Fibroblast of skin of left quadriceps (primary cell): ENCODE measurements at places on chromosomes 4 and X.

DNA sequence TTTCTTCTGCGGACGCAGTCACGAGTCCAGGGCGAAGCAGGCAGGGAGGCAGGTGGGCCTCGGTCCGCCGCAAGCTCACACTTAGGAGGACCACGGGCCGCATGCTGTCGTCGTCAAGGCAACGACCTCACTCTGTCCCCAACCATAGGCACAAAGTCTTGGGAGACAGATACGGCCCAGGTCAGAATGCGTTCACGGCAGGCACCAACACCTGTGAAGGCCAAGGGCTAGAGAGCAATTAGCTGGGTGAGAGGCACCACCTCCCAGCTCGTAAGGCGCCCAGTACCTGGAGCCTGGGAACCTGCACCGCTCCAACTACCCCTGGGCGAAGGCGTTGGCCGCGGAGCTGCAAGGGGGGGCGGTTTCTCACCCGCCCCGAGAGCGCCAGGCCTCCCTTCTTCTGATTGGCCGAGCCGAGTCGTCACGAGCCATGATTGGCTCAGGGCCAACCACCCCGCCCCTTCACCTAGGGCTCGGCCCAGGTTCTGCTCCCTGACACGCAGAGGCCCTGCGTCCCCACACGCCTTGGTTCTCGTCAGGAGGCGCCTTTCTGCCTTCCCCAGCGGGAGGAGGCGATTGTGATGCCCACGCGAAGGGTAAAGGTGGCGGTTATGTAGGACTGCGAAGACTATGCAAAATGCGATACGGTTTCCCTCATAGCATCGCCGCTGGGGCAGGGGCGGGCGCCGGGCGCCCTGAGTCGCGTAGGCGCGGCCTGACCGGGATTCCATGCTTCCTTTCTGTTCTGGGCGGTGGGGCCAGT, at the start of gene CDKL2:
Gene CDKL2, minus strand, starts transcription at position 355 of the 763 bp plus-strand sequence. CDS start 4,540 bp downstream, outside the sequence.
- peak; percentile 34 for DNase-seq

- no peak for DNase-seq
Observed at GRCh38 chr4:124868495-124868894, 156.0 kb upstream of the ANKRD50 start.

GRCh38 chrX:150805736-150806135, 92.7 kb downstream of the CD99L2 start:
- no peak for DNase-seq

DNA sequence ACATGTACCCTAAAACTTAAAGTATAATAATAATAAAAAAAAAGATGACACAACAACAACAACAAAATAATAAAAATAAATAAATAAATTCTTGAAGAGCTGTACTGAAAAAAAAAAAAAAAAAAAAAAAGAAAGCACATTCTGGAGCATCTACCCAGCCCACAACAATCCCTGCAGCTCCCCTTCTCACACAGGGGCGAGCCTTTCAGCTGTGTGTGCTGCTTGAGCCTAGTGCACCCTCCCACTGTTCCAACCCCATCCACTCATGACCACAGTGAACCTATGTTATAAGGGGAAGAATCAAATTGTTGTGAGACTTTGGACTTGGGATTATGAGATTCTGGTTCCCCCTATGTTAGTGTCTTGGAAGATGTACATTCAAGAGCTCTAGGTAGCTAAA, 161.5 kb upstream of the JADE1 start:
- no peak for DNase-seq

GRCh38 chr4:127623797-127624083, 9.0 kb upstream of the INTU start:
- no peak for DNase-seq

DNA sequence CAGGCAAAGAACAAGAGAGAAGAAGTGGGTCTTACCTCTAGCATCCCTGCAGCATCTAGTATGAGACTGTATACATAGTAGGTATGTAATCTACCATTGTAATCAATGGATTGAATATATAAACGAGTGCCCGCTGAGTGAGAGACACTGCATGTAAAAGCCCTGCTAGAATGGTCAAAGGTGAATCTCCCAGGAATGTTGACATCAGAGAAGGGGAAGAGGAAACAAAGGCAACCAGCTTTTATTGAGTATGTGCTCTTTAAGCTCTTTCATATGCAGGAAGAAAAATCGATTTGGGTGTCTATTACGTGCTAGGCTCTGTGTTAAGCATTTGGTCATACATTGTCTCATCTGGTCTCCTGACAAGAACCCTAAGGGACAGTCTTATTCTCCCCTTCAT, 91.9 kb upstream of the KLHL13 start:
- DNase-seq = no peak

- DNase-seq = peak; percentile 25
Observed at GRCh38 chr4:153634738-153635353, 49.2 kb upstream of the TLR2 start.

- peak; percentile 97 for DNase-seq
Observed at GRCh38 chr4:137510557-137511265, 21.6 kb downstream of the PCDH18 start.

DNA sequence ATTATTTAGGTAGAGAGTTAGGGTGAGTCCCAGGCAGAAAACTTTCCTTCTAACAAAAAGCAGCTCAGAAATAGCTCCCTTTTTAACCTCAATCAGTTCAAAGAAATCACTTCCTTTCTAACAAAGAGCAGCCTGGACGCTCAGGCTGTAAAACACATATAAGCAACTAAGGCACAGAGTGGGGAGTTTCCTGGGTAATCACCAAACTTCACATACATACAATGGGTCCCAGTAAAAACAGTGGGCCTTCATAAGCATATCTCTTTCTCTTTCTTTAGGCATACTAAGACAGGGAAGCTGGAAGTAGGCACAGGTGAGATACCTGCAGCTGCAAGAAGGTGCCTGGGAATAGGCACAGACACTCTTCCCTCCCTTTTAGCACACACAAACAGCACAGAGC, 4.9 kb upstream of the NAF1 start:
- DNase-seq = no peak

DNA sequence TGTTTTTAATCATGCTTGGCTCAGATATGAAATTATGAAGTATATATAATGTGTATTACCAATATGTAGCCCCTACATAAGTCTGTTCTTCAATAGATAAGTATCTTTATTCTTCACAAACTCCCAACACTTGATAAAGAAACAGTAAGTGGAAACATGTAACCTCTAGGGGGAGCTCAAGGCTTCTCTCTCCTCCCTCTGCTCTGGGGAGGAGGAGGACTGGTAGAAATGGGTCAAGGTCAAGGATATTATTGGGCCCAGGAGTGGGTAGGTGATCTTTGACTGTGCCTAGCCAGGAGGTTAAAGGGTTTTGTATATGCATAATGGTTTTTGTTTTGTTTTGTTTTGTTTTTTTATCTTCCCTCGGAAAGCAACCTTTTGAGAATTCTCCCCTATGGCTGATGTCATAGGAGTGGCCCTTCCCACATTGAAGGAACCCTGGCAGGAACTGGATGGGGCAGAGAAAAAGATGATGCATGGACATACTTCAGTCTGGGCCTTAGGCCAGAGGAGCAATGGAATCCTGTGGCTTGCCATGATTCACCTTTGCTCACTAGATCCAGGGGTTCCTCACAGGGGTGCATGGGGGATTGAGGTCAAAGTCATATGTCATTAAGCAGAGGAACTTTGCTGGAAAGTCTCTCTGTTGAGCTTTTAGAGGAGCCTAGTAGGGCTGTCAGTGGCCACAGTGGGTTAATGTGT, 460.3 kb downstream of the MID1IP1 start:
- peak; percentile 40 for DNase-seq

DNA sequence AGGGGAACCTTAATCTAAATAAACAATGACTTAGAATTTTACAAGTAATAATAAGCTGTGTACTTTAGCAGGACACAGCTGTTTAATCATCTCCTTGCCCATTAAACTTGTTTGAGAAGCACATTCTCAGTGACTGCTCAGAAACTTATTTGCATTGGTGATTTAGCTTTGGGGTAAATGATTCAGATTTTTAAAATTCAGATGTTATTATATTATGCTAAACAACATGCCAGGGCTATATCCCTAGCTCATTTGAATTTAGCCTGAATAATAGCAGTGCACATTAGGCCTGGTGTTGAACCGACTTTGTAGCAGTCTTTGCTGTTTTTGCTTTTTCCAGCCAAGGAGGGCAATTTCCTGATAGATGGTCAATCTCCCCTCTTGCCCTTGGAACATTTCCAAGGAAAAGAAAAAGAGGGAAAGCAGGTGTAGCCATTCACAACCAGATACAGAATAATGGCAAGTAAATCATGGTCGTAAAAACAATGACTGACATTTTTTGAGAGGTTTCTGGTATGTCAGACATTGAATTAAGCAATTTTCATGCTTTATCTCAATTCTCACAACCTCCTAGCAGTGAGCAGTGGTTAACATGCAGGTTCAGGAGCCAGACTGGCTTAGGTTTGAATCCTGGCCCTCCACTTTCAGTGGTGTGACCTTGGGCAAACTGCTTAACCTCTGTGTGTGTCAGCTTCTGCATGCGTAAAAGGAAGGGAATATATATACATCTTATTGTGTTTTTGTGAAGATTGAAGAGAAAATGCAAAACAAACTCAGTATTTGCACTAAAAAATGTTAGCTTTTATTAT, 16.8 kb downstream of the ARHGEF38 start:
- no peak for DNase-seq

DNA sequence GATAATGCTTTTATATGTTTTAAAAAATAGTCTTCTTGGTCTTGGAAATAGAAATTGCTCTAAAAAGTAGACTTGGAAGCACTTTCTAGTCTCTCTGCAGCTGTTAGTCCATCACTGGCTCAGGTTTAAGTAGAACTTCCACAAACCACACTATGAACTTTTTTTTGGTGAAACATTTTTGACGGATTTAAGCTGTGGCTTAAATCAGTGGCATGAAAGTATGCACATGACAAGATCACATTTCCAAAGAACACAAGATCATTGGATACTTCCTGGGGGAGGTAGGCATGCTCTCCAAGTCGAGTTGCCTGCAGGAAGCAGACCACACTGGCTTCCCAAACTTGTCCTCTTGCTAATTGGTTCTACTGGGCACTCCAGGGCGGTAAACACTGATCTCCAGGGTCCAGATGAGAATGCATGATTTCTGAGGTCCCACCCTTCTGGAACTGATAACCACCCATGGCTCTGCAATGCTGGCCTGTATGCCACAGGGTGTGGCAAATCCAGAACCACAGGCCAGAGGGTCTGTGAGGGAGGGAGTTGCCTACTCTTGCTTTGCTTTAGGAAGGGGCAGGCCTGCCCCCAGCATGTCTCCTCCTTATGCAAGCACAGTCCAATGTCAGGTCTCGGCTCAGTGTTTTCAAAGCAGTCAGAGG, 331.9 kb upstream of the SFRP2 start:
- DNase-seq = no peak

- no peak for DNase-seq
Observed at GRCh38 chr4:21005647-21006046, 305.4 kb downstream of the PACRGL start.

DNA sequence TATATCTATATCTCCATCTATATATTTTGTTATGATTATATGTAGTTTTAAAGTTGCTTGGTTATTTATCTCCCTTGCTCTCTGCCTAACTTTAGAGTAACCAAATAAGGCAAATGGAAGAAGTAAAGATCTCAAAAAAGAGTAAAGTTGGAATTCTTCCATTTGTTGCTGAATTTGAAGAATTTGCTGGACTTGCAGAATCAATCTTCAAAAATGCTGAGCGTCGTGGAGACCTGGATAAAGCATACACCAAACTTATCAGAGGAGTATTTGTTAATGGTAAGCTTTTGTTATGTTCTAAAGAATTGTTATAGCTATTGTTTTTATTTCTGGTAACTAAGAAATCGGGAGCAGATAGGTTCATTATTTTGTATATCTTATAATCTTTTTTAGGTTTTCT, 43.2 kb downstream of the EXOC1 start:
- no peak for DNase-seq

DNA sequence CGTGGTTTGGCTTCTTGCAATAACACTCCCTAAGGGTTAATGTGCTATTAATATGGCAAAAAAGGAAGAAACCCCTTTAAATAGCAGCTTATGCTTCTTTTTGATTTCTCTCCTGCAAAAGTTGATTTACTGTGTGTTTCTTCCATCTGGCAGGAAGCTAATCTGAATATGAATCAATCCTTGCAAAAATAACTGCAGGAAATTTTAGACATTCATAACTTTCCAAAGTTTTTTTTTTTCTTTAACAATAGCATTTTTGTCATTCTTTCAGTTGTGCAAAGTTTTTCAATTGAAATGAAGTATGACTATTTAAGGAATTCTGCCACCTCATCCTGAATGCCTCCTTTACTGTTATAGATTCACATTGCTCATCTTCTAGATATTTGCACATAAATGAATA, 115.6 kb downstream of the SPANXA1 start:
- peak; percentile 61 for DNase-seq

DNA sequence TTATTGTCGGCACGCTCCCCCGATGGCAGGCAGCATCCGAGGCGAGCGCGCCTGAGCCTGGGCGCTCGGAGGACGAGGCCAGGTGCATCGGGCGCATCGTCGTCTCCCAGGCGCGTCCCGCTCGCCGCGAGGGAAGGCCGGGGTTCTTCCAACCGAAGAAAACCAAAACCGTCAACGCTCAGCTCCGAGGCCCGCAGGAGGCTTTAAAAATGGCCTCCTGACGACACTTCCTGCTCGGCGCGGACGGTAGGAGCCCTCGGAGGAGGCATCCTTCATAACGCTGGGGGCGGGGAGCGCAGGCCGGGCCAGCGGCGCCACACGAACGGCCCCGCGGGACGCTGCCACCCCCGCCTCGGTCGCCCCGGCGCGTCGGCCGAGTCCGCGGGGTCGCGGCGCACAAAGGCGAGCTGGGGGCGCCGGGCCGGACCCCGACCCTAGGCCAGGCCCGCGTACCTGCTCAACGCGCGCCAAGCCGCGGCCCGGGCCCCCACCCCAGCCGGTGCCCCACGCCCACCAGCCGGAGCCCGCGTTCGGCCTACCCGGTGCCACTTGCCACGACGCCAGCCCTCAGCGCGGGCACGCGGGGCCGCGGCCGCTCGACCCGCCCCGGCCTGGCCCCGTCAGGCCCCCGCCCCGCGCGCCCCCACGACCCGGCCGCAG, 501 bp downstream of the ZNF518B start:
- DNase-seq = peak; percentile 34

DNA sequence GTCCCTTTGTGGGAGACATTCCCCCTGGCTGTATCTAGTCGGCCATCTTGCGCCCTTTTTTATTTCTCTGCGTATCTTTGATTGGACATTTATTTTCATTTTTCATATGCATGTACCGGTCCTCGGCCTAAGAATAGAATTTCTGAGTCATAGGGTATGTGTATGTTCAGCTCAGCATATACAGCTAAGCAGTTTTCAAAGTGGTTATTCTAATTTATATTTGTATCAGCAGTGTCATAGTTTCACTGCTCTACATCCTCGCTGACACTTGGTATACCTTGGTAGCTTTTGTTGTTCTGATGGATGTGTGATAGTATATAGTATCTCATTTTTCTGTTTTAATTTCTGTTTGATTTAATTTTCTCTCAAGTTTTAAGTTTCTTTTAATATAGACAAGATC, 38.7 kb downstream of the BEX3 start:
- no peak for DNase-seq

- DNase-seq = no peak
Observed at GRCh38 chr4:153825691-153826090, 36.8 kb upstream of the SFRP2 start.
